ENCODE measurements at places on chromosomes 5 and 9.

DNA sequence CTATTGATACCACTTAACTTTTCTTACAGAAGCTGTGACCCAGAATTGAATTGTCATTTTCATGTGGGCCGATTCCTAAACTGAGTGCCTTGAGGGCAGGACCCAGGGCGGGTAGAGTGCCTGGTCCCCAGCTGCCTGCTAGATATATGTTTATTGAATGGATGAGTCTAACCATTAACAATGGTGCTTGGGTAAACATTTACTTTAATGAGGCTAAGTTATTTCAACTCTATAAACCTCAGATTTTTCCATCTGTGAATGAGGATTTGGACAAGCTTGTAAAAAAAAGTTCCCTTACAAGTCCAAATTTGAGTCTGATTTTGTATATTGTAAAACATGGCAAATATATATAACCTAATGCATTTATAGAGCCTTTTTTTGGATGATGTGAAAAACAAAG, 181.8 kb upstream of the ELL2 start:
- DNase-seq: no peak

DNA sequence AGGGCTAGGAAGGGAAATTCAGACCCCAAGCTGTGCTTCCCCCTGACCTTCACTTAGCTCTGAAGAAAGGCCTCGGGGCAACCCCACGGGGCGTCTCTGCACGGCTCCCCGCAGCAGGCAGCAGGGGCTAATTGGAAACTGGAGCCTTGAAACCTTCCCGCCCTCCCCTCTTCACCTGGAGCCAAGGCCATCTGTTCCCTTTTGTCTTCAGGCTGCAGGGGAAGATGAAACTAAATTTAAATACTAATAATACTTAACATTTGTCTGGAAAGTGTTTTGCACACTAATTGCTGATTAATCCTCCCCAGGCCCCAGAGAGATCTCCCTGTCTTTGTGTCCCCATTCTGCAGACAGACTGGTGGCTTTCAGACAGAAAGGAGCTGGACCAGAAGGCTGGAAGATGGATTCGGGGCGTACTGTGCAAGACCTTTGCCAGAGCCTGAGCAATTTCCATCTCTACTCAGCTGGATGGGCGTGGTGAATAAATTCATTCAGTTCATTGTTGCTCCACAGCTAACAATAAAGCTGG, 34.1 kb upstream of the CPLX2 start:
- no peak for DNase-seq

- peak; percentile 43 for DNase-seq
Observed at GRCh38 chr9:96618209-96619123, 1.2 kb downstream of the CDC14B start.

- peak; percentile 75 for DNase-seq
Observed at GRCh38 chr5:891117-891836, 1.3 kb downstream of the BRD9 start.

DNA sequence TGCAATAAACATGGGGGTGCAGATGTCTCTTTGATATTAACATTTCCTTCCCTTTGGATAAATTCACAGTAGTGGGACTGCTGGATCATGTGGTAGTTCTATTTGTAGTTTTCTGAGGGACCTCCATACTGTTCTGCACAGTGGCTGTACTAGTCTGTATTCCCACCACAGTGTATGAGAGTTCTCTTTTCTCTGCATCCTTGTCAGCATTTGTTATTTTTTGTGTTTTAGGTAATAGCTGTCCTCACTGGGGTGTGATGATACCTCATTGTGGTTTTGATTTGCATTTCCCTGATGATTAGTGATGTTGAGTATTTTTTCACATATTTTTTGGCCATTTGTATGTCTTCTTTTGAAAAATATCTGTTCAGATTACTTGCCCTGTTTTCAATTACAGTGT, 562.5 kb downstream of the CSNK1G3 start:
- no peak for DNase-seq

DNA sequence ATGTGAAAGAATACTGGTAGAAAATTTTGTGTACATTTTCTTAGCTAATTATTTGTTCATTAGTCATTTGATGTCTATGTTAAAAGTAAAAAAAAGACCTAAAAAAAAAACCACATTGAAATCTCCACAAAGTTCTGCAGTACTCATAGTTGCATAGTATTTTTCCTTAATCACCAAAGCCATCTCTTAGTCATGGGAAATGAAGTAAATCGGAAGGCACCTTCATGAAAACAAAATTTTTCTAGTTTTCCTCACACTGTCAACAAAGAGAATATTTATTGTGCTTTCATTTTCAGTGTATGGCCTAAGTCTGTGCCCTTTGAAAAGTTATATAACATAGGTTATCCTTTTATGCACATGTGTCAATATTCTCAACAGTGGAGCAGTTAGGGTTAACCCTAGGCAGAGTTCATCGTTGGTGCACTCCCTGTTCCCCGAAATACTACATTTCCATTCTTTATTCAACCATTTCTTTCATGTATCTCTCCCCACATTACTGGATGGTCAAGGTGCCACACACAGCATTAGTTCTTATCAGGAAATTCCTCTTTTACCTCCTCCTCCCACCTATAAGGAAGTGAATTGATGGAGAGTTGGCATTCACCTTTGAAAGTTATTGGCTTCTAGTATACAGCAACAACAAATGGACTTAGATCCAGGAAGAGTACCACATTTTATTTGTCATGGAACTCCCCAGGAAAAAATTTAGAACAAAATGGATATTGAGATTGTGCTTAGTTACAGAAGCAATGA, 93.1 kb downstream of the NUDT12 start:
- no peak for DNase-seq

- no peak for DNase-seq
Observed at GRCh38 chr9:124290053-124290591, 32.4 kb downstream of the NEK6 start.

DNA sequence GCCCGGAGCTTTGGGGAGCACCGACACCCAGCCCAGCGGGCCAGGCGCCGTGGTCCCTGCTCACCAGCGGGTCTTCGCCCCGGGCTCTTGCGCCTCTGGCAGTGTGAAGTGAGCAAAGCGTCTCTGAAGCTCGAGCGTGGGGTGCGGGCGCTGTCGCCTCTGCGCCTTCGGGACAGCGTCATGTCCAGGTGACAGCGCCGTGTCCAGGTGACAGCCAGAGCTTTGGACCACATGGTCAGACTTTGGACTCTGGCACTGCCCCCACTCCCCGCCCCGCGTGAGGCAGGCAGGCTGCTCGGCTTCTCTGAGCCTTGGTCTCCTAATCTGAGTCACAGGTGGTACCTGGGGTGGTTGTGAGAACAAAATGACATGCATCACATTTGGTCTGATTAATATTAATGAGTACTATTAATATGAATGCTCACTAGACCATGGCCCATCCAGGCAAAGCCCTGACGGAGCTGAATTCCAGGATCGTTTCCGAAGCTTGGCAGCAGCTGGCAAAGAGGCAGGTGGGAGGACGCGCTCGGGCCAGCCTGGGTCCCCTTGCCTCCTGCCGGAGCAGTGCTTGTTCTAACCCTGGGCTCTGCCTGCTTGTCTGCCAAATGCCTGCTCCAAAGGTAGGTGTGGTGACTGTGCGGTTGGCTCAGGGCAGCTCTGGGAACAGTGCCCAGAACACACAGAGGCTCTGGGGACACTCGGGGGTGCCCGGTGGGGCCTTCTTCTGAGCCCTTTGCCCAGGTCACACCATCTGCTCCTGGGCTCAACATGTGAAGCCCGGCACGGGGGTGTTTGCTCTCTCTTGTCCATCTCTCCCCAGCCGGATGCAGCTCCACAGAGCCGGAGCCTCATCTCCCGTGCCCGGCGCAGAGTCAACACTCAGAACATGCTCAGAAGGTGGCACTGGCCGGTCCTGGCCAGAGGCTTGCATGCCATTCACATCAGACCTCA, 157.1 kb downstream of the OLFM1 start:
- no peak for DNase-seq

- DNase-seq: no peak
Observed at GRCh38 chr5:162377895-162378294, 310.3 kb downstream of the GABRG2 start.

DNA sequence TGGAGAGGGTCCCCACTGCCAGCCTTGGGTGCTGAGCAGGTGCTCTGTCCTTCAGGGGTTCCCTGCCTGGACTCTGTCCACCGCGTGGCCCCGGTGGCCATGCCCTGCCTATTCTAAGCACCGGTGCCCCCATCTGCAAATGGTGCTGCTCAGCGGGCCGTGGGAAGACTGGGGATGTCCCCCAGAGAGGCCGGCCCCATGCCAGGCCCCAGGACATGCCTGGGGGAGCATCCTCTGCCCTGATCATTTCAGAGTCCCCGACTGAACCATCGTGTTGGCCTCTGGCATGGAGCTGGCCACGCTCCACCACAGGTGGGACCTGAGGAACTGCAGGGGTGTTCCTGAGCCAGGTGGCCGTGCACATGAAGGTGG, 64.7 kb downstream of the RXRA start:
- no peak for DNase-seq

DNA sequence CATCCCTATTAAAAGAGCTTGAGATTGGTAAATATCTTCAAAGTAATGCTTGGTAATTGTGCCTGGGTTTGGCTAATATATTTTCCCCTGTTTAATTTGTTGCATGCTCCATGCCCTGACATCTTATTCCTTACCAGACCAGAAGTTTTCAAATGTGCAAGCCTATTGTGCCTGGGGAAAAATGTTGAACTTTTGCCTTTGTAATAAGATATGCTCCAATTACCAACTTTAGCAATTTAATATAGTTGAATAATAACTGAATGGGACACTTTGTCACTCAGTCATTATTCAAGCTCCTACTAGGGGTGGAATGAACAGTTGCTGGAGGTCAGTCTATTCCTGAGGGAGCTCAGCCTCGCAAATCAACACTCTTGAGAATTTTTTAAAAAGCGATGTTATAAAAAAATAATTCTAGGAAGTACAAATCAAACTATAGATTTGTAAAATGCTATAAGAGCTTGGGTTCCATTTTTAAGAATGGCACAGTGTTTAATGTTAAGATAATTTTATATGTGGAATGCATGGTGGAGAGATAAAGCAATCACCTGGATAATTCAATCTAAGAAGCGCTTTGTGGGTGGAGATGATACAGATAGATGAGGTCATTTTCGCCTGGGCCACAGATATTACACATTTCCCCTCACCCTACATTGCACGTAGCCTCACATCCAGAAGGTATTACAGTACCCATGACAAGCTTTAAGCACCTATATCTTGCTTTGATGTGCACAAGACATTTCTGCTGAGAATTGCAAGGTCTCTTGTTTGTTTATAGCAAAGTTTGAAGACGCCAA, 231.8 kb downstream of the PIK3R1 start:
- DNase-seq: no peak

DNA sequence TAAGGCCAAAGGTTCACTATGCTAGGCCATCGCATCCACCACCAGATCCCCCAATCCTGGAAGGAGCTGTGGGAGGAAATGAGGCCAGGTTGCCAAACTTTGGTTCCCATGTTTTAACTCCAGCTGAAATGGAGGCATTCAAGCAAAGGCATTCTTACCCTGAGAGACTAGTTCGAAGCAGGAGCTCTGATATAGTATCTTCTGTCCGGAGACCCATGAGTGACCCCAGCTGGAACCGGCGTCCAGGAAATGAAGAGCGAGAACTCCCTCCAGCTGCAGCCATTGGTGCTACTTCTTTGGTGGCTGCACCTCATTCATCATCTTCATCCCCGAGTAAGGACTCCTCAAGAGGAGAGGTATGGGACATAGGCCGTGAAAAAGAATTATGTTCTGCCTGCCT, 75.6 kb downstream of the GAPVD1 start:
- no peak for DNase-seq

DNA sequence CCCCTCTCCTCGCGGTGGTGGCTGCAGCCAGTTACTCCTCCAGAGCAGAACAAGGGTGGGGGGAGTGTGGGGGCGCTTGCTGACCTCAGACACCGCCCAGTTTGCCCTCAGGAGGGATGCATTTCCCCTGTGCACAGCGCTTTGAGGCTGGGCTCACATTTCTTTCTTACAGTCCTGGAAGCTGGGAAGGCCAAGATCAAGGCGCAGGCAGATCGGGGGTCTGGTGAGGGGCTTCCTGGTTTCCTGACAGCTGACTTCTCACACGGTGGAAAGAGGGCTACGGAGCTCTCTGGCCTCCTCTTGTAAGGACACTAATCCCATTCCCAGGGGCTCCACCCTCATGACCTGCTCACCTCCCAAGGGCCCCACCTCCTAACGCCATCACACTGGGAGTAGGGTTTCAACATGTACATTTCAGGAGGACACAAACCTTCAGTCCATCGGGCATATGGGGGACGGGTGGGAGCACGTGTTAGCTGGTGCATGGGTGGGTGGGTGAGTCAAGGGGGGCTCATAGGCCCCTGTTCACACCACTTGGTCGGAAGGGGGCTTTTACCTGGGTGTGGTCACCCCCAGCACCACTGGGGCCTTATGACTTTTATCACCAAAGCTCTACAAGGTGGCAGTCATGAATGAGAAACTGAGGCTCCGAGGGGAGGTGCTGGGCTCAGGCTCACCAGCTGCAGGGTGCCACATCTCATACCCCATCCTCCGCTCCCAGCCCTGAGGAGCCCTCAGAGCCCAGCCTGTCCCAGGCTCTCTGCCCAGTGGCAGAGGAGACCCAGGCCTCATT, 7.7 kb upstream of the SCGB3A1 start:
- no peak for DNase-seq

GRCh38 chr9:73174330-73174980, 22.8 kb downstream of the ANXA1 start:
- DNase-seq: no peak

GRCh38 chr5:39671561-39671961, 246.8 kb upstream of the DAB2 start:
- DNase-seq: no peak

DNA sequence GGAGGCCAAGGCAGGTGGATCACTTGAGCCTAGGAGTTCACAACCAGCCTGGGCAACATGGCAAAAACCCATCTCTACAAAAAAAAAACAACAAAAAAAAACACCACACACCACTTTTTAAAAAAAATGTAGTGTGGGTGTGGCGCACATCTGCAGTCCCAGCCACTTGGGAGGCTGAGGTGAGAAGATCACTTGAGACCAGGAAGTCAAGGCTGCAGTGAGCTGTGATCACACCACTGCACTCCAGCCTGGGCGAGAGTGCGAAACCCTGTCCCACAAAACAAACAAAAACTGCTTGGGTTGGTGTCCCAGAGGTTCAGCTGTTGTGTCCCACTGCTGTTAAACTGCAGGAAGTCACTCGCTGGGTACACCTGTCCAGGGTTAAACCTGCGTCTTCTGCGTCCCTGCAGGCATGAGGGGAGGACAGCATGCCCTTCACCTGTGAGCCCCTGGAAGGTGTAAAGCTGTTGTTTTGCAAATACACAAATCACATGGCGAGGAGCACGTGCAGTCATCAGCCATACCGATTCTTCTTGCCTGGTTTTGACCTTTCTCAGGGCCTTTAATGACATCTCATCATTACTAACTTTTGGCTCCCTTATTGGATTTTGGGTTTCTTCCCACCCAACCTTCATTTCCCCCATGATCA, 29.3 kb upstream of the CLPTM1L start:
- no peak for DNase-seq

GRCh38 chr9:93869863-93870262, 85.3 kb downstream of the BARX1 start:
- no peak for DNase-seq

- peak; percentile 32 for DNase-seq
Observed at GRCh38 chr9:108017671-108018070, 528.1 kb upstream of the KLF4 start.

DNA sequence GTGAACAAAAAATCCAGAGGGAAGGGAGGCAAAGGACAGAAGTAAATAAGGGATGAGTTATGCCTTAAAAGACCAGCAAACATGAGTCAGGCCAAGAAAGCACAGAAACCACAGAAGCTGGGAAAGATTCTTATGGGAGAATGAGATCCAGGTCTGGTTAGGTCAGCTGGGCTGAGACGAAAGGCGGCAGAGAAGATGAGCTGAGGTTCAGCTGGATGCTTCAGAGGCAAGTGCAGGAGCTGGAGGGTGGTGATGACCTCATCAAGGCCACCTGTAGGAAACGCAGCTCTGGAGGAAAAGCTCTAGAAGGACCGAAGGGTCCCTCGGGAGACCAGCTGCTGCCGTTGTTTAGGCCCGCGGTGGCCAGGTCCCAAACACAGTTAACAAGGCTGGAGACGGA, 152.0 kb downstream of the MYO10 start:
- no peak for DNase-seq
